ENCODE measurements at places on chromosomes 4 and X.

- DNase-seq, result no peak
Observed at GRCh38 chr4:184807256-184807655, 18.5 kb downstream of the ACSL1 start.

DNA sequence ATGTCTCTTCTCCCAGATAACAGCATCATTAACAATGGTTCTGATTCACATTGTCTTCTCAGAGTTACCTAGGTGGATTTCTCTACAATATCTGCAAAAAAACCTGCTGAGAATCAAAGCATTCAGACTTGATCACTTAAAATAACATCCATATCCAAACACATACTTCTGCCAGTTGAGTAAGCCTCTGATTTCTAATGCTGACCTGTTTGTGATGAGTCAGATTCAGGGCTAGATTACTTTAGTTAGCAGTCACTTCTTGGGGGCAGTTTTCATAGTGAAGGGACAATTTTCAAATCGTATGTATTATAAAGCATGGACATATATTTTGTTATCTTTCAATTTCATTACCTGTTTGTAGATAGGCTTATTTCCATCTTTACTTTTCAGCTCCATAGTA, 35.5 kb downstream of the CCNI start:
- no peak for DNase-seq

DNA sequence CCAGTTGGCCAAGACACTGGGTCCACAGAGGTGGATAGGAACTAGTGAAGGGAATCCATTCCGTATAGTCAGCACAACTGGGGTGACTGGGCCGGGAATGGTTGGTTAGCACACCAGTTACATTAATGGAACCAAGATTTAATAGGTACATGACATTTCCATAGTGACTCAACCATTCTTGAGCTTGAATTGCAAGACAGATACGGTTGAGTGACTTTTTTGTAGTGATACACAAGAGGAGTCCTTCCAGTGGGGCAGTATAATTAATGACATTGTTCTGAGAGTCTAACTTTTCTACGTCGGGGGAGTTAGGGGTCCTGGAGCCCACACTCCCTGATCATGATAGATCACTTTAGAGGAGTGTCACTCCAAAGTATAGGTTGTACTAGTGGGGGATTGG, 211.6 kb upstream of the CXCL13 start:
- DNase-seq, result no peak

- DNase-seq, result no peak
Observed at GRCh38 chrX:27933361-27933760, 47.9 kb downstream of the DCAF8L1 start.

DNA sequence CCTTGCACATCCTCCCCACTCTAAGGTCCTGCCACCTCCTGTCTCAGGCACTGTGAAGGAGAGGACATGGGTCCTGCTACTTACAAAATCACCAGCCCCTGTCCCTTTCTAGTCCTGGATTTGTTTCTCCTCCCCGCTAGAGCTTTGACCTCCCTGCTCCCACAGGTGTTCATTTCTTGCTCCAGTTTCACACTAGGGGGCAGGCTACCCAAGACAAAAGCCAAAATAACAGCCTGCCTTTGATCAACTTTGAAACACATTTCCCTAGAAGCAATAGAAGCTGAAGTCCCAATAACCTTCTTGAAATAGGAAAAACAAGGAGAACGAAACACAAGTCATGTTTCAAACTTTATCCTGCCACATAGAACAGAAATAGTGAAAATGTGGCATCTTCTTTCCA, 164.4 kb downstream of the QDPR start:
- peak; percentile 40 for DNase-seq

- no peak for DNase-seq
Observed at GRCh38 chr4:163380703-163381102, 37.0 kb downstream of the NPY5R start.
